ENCODE measurements at places on chromosomes 4 and X.

DNA sequence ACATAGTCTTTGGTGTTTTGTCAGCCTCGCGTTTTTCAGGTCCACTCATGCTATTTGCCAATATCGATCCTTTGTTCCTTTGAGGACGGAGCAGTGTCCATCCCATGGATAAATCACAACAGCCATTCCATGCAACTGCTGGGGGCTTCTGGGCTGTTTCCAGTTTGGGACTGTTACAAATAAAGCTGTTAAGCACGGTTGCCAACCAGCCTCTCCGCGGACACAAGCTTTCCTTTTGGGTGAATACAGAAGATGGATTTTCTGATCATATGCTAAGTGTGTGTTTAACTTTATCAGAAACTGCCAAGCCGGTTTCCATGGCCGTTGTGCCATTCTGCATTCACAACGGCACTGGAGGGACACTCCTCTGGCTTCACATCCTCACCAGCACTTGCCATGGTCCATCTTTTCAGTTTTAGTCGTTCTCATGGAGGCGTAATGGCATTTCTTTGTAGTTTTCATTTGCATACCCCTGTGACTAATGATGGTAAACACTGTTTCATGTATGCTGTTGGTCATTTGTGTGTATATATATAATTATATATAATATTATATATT is 67.8 kb downstream of the ABLIM2 start:
- H3K4me3 ChIP-seq = no peak overlapping the region
- no peak for DNase-seq
- H3K36me3 ChIP-seq = no peaks in the 10 kb centered on the region
- no peaks in the 10 kb centered on the region for H3K27me3 ChIP-seq
- H3K27ac ChIP-seq = no peak overlapping the region
- no peaks in the 10 kb centered on the region for H3K4me1 ChIP-seq

- no peak for DNase-seq
- no peak overlapping the region for H3K4me3 ChIP-seq
- H3K4me1 ChIP-seq = no peaks in the 10 kb centered on the region
- no peaks in the 10 kb centered on the region for H3K27me3 ChIP-seq
These were observed 44.6 kb upstream of the GC start for GRCh38 chr4:71828470-71828869.

DNA sequence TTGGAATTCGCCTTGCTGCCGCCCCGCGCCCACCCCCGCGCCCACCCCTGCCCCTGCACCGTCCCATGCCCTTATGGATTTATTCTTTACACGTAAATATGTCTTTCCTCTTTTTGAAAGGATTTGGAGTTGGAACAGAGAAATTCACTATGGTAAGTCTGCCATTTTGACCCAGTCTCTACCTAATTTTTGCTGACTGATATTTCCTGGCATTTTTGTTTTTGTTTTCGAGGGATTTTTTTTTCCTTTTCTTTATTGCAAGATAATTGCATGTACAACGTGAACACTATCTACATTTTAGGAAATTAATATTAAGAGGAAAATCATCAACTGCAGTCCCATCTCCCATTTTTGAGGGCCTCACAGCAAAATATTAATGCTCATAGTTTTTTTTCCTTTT is 468 bp upstream of the SPIN2B start:
- no peaks in the 10 kb centered on the region for H3K27me3 ChIP-seq
- no peaks in the 10 kb centered on the region for H3K36me3 ChIP-seq
- no peak for DNase-seq
- peak overlapping the region; percentile 49 for H3K27ac ChIP-seq

DNA sequence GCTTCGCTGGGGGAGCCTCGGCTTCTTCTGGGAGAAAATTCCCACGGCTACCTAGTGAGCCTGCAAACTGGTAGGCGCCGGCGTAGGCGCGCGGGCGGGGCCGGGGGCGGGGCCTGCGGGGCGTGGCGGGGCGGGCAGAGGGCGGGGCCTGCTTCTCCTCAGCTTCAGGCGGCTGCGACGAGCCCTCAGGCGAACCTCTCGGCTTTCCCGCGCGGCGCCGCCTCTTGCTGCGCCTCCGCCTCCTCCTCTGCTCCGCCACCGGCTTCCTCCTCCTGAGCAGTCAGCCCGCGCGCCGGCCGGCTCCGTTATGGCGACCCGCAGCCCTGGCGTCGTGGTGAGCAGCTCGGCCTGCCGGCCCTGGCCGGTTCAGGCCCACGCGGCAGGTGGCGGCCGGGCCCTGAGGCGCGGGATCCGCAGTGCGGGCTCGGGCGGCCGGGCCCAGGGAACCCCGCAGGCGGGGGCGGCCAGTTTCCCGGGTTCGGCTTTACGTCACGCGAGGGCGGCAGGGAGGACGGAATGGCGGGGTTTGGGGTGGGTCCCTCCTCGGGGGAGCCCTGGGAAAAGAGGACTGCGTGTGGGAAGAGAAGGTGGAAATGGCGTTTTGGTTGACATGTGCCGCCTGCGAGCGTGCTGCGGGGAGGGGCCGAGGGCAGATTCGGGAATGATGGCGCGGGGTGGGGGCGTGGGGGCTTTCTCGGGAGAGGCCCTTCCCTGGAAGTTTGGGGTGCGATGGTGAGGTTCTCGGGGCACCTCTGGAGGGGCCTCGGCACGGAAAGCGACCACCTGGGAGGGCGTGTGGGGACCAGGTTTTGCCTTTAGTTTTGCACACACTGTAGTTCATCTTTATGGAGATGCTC is at the start of gene HPRT1:
Gene HPRT1 (plus strand): TSS at position 161 of the 857 bp plus-strand sequence. CDS start 147 bp downstream, at position 308.
- peak within 1 kb of the TSS; percentile 56 for H3K27ac ChIP-seq
- H3K36me3 ChIP-seq = no peaks in the 10 kb centered on the region
- H3K4me1 ChIP-seq = peaks cover 4% of the 10 kb centered on the region
- peak within 1 kb of the TSS; percentile 49 for H3K4me3 ChIP-seq

DNA sequence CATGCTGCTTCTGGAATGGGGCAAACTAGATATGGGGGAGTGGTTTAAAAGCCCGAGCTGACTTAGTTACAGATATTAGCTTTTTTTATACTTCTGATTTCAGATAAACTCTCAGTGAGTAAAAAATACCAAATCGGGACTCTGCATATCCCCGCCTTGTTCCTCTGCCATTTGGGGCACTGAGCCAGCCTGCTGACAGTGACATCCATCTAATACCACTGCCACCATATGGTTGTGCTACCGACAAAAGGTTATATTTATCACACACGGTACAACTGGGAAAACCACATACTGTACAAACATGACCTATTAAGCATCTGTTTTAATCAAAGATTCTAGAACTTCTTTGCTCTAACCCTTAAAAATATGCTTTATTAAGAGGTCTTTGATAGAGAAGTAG is 78.7 kb downstream of the GALNT7 start:
- H3K4me1 ChIP-seq = no peaks in the 10 kb centered on the region
- no peak for DNase-seq
- H3K4me3 ChIP-seq = no peak overlapping the region
- no peak overlapping the region for H3K27ac ChIP-seq
- H3K27me3 ChIP-seq = no peaks in the 10 kb centered on the region

DNA sequence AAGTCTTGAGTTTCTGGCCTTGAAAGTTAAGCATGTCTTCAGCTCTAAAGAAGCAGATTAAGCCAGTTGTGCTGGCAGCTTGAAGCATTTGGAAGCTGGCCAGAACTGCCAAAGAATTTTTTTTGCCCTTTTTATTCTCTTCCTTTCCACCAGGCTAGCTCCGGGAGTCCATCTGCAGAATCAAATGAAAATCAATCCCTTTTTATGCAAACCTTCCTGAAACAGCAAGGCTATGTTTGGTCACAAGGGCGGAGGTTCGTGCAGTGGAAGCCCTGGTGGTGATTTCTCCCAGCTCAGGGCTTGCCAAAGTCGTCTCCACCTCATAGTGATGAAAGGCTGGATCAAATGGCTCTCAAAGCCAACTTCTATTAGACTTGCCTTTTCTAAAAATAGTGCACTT is 21.6 kb upstream of the C4orf54 start:
- peak overlapping the region; percentile 63 for H3K27ac ChIP-seq
- H3K36me3 ChIP-seq = no peaks in the 10 kb centered on the region
- H3K27me3 ChIP-seq = no peaks in the 10 kb centered on the region
- no peak overlapping the region for H3K4me3 ChIP-seq
- peak; percentile 91 for DNase-seq
- H3K4me1 ChIP-seq = no peaks in the 10 kb centered on the region

DNA sequence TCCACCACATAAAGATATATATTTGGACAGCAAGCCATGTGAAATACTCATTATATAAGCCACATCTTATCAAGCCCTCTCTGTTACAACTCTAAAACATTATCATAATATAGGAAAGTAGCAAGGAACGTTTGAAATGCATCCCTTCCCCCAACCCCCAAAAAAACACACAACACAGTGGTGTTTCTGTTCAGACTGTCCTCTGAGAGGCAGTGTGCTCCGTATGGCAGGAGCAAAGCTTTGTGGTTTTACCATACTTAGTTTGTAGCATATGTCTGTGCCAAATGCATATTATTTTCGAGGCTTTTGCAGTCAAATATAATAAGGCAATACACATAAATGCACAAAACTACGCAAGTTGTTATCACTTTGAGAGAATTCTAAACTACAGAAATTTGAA is 194.2 kb downstream of the RAPGEF2 start:
- no peaks in the 10 kb centered on the region for H3K36me3 ChIP-seq
- H3K4me1 ChIP-seq = no peaks in the 10 kb centered on the region
- H3K27me3 ChIP-seq = no peaks in the 10 kb centered on the region
- no peak for DNase-seq
- no peak overlapping the region for H3K27ac ChIP-seq

GRCh38 chr4:182812916-182813315 is 104.3 kb downstream of the DCTD start:
- H3K4me3 ChIP-seq = no peak overlapping the region
- no peak for DNase-seq
- no peaks in the 10 kb centered on the region for H3K36me3 ChIP-seq
- no peak overlapping the region for H3K27ac ChIP-seq
- no peaks in the 10 kb centered on the region for H3K27me3 ChIP-seq
- H3K4me1 ChIP-seq = no peaks in the 10 kb centered on the region

GRCh38 chr4:123452616-123453015 is 56.0 kb downstream of the SPRY1 start:
- no peak for DNase-seq
- no peaks in the 10 kb centered on the region for H3K4me1 ChIP-seq
- no peaks in the 10 kb centered on the region for H3K27me3 ChIP-seq
- H3K36me3 ChIP-seq = no peaks in the 10 kb centered on the region
- no peak overlapping the region for H3K4me3 ChIP-seq

DNA sequence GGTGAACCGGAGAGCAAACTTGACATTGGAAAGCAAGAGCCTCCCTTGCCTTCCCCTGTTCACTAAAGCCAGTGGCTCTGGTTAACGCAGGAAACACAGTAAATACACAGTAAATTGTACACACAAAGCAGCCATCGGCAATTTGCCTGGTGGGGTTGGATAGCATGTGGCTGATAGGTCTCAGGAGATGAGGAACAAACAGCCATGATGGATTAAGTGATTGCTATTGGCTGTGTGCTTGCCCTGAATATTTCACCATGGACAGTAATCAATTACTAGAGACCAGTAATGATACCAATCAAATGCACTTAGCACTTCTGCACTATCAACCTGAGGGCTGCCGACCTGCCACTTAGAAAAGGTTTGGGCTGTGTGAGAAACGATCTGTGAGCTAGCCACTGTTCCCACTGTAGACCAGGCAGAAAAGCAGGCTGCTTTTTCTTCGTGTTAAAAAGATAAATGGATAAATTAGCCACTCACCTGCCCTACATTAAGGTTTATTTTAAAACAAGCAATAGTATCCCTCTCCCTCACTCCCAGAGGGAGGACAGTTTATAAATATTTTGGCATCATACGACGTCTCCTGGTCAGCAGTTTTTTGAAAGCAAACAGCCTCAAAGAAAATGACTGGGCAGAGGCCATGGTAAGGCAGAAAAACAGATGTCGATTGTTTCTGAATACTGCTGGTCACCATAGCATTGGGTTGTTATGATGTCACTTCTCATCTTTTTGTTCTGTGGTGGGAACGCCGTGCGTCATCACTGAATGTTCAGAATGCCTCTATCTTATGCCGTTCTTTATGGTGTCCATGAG is 167.1 kb downstream of the MAML3 start:
- H3K36me3 ChIP-seq = no peaks in the 10 kb centered on the region
- H3K4me1 ChIP-seq = no peaks in the 10 kb centered on the region

DNA sequence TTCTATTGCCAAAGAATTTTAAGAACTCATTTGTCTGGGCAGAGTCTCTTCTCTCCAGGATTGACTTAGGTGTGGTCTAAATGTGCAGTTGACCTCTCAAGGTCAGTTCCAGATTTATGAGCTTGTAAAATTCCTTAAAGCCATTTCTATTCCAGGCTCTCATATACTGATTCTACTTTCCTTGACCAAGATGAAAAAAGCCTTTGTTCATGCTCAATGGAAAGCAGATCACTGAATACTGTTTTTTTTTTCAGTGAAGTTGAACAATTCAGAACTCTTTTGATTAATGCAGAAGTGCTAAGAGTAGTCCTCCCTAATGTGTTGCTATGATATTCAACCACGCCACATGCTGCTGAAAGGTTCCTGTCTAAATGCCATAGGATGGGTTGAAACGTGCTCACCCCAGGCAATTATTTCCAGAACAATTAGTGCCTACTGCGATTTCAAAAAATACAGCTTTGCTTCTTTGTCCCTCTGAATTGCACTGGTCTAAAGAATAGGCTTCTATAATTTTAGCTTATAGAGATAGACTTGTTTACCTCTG is 312.4 kb upstream of the PABPC5 start:
- H3K27me3 ChIP-seq = no peaks in the 10 kb centered on the region
- no peak overlapping the region for H3K4me3 ChIP-seq
- H3K36me3 ChIP-seq = no peaks in the 10 kb centered on the region
- no peaks in the 10 kb centered on the region for H3K4me1 ChIP-seq

- no peak overlapping the region for H3K27ac ChIP-seq
- DNase-seq = no peak
- no peak overlapping the region for H3K4me3 ChIP-seq
- no peaks in the 10 kb centered on the region for H3K4me1 ChIP-seq
- no peaks in the 10 kb centered on the region for H3K27me3 ChIP-seq
These were observed 105.2 kb upstream of the NOCT start for GRCh38 chr4:138910195-138910913.

DNA sequence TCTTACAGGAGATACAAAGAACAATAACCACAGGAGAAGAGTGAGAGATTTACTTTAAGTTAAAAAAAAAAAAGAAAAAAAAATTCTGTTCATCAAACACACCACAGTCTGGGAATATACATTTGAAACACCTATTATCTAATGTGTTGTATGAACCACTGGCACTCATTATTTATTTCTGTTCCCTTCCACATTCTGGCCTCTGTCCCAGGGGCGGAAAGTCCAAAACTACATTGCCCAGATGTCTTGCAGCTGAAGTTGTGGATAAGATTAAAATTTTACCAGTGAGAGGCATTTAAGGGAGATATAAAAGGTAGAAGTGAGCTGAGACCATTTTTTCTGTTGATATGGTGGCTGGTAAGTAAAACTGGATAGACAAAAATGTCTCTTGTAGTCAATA is 56.2 kb downstream of the SCLT1 start:
- no peaks in the 10 kb centered on the region for H3K27me3 ChIP-seq
- no peak overlapping the region for H3K27ac ChIP-seq
- H3K4me3 ChIP-seq = no peak overlapping the region
- no peak for DNase-seq

- no peaks in the 10 kb centered on the region for H3K4me1 ChIP-seq
- H3K27me3 ChIP-seq = no peaks in the 10 kb centered on the region
- H3K4me3 ChIP-seq = no peak overlapping the region
These were observed 135.9 kb downstream of the RAB28 start for GRCh38 chr4:13348216-13348615.
